NCI-H1694 (cell line): ENCODE measurements at places on chromosomes 6 and 20.

DNA sequence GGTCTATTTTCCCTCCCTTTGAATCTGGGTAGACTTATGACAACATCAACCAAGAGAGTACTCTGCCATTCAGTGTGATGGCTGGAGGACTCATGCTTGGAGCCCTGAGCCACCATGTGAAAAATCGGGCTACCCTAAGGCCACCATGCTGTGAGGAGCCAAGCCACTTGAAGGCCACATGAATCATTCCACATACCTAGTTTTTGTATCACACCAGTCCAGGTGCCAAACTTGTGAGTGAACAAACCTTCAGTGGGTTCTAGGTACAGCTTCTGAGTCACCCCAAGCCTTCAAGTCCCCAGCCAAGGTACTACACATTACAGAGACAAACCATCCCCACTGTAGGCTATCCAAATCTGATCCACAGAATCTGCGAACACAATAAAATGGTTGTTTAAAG, 37.4 kb upstream of the E2F3 start:
- no peak for DNase-seq

- no peak for DNase-seq
These were observed 137.2 kb downstream of the SYNE1 start for GRCh38 chr6:152499931-152500330.

DNA sequence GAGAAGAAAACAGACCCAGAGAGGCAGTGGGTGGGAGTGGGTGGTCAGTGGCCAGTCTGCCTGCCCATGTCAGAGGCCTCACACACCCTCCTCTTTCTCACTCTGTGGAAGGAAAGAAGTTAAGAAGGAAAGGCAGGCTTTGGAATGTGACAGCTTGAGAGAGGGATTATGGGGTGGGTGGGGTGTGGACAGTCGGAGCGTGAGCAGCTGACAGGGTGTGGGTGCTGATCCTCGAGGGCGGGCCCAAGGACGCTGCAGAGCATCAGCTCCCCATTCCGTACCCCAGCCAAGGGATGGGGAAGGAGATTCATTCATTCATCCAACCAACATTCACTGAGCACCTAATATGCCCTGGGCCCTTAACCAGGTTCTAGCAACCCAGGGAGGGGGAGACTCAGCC, 4.8 kb downstream of the TGM6 start:
- DNase-seq = no peak

GRCh38 chr6:165725201-165725600, 62.2 kb upstream of the PDE10A start:
- DNase-seq = no peak

DNA sequence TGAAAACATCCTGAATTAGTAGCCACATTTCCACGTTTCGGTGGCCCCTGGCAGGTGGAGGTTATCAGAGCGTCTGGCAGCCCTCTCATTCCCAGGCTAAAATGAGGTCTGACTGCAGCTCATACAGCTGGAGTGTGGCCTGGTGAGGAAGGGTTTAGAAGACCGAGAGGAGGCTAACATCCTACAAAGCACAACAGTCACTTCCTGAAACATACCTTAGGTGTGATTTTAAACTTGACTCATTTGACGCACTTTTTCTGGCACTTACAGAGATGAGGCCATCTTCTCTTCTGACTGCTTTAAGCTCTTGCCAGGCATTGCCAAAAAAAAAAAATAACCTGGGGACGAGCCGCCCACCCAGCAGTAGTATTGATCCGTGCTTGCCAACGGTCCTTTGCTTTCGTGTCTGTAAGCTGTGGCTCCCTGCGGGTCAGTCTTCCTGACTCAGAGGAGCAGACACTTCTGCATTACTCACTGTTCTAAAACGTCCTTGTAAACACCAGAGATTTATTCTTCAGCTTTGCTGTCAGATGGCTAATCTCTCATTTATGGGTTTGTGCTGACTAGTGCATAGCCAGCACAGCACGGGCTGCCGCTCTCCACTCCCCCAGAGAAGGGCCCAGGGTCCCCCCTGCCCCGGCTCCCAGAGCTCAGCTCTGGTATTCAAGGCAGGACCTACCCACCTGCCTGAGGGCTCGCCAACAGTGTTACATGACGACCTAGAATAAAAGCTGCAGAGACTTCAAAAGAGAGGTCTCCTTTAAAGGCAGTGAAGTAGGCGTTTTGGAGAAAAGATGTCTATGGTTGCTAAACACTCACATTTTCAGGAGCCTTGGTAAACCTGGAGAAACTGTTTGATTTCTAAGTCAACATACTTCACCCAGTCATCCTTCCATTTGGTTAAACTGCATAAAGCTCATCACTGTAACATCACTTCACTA, 78.5 kb upstream of the FRMD1 start:
- DNase-seq = no peak

DNA sequence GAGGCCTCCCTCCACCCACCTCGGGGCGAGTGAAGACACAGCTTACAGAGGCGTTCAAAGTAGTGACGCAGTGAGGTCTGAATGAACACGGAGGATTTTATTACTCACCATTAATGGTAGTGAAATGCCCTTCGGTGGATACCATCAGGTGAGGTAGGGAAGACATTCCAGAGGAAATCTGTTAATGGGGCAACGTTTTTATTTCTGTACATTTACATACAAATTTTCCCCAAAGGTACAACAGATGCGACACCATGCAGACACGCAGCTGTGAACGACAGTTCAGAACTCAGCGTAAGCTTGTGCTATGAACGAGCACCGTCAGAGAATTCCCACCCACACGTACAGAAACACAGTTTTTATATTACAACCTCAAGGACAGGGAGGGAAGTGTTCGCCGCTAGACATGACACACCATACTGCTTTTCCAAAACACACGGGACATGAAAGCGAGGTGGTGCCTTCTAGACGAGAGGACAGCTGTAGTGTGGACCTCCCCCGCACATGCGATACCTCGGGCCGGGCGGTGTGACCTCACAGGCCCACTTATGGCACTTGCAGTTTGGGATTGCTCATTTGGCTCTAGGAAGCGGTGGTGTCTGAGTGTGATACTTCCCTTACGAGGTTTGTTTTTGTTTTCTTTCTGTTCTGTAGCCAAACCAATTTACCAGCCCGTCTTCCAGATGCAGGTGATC, 10.7 kb downstream of the PSMG4 start:
- no peak for DNase-seq

DNA sequence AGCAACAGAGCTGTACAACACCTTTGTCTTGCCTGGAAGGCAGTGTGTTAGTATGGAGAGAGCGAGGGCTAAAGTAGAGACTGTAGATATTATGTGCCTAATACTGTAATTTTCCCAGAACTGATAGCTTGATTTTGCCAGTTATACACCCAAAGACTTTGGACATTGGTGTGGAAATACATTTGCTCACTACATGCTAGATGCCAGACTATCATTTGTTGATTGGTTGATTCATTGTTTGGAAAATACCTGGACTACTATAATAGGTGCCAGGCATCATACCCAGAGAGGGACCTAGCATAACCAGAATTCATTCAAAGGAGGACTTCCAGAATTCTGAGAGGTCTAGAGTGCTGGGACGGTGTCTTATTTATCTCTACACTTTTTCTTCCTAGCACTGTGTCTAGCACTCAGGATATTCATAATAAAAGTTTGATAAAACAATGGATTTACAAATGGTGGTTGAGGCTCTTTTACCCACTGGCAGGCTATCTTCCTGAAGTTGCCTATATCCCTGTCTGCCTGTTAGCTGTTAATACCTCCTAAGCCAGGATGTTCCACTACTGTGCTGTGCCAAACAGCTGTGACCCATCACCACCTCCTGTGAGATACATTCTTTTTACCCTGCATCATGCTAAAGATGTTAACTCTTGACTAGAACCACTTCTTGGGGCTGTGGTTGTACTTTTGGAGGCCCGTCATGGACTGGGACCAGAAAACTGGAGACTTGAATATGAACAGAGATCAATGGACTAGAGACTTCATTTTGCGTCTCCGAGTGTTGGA, 72.2 kb upstream of the FUCA2 start:
- no peak for DNase-seq

DNA sequence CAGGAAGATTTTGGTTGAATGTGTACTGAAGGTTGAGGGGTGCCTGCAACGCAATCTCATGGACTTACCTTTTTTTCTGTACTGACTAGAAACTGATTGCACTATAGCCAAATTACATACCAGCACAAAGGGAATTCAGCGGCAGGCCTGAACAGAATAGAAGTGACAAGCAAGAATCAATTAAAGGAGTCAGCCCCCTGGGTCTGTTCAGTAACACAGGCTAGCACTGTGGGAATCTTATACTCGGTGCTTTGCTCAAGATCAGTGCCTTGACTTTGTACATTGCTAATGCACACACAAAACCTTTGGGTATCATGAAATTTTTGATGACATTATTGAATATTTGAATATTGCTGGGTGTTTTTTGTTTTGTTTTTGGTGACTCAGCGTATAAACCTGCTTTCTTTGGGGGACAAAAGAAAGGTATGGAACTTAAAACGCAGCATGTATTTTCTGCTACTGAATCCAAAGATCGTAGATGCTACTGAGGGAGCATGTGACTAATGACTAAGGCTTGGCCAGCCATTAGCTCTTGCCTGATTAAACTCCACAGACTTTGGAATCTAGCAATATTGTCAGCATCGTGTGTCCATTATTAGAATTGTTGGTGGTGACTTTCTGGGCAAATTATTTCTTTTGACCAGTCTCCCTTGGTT, 236.6 kb downstream of the ARID1B start:
- no peak for DNase-seq

DNA sequence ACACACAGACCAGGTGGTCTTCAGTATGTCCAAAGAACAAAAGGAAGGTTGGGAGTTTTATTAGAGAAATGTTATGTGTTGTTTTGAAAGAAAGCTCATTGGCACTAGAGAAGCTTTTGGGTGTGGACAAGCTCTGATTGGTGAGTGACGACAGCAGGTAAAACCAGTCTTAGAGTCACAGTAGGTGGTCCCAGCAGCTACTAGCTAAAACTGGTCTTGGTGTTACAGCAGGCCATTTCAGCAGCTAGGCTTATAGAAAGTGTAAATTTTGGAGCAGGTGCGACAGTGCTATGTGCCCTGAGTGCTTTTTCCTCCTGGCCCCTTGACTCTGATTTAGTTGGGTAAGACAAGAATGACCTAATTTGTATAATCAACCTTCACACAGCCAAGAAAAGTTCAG, 3.6 kb downstream of the CLDN20 start:
- DNase-seq = no peak

DNA sequence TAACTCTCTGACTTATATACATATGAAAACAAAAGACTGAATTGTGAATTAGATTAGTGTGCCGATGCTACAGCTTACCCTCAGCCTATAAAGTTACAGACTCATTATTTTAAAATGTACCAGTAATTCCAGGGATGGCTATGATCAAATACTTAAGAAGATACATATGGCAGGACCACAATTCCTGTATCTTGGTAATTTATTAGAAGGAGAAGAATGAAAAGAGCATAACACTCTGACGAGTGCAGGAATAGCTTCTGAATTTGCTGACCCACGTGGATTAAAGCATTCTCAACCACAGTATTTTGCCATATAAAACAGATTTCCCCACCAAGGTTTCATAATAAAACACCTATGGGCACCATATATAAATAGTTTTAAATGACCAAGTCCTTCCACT, 368.5 kb upstream of the RUNX2 start:
- no peak for DNase-seq

GRCh38 chr6:82068721-82069120, 178.8 kb downstream of the IBTK start:
- peak; percentile 68 for DNase-seq

DNA sequence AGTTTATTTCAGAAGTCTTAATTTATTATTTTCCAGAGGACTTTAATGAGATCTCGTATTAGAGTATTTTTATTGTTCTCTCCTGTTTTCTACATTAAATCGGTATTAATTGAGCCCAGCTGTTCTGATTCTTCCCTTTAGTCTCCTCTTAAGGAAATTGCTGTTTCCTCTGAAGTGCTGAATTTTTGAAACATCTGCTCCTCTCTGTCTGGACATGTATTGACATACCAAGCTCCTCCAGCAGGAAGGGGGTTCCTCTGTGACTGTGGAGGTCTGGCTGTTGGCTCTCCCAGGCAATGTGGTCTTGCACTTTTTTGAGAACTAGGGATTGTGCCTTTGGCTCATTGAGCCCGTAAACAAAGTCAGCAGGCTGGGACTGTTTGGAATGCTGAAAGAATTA, 74.9 kb downstream of the MAP3K4 start:
- DNase-seq = no peak

DNA sequence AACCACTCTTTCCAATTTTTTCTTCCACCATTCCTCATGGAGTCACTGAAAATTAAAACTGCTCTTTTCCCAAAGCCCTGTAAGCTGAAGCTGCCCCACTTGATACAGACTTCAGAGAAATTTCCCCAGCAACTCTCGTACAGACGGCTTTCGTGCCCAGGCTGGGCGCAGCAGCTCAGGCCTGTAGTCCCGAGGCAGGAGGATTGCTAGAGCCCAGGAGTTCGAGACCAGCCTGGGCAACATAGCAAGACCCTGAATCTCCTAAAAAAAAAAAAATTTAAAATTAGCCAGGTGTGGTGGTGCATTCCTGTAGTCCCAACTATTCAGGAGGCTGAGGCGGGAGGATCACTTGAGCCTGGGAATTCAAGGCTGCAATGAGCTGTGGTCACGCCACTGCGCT, 6.6 kb downstream of the PPDPF start:
- no peak for DNase-seq

DNA sequence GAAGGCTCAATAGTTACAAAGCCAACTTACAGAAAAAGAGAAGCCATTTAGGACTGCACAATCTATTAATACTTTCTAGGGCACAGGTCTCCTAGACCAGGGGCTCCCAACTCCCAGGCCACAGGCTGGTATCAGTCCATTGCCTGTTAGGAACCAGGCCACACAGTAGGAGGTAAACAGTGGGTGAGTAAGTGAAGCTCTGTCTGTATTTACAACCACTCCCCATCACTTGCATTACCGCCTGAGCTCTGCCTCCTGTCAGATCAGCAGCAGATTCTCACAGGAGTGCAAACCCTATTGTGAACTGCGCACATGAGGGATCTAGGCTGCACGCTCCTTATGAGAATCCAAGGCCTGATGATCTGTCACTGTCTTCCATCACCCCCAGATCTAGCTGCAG, 22.5 kb downstream of the TRAF3IP2 start:
- DNase-seq = no peak

DNA sequence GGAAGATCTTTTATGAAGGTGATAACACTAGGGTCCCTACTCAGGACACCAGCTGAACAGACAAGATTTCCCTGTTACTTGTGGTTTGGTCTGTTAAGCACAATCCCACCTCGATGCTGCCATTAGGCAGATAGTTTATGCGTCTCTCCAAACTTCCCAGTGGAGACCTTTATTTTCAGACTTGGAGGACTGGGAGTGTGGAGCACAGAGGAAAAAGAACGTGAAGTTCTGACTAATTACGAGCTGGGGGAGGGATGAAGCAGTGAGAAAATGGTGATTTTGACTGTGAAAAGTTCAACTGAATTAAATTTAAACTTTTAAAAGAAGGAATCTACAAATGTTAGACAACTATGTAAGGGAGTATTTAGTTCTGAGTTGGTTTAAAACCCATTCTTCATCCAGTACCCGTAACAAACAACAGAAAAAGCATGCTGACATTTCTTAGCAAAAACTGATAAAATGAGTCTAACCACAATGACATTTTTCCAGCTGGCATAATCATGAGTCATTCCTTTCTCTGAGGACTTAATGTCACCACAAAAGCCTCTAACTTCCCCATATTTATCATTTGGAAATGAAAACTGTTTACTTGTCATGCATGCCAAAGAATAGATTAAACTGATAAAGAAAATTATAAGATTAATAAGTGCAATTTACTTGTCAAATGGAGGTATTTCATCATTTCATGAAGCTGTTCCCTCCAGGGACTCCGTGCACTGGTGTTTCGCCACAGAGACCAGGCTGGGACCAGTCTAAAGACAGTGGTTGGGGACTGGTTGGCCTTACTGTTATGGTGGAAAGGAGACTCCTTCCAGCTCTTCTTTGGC, 113.3 kb upstream of the SSTR4 start:
- DNase-seq = no peak
